Stimulated activated CD8-positive, alpha-beta memory T cell treated with anti-CD3 and anti-CD28 coated beads, Interleukin-2, amount 100 ng/mL, for 1 hour (primary cell): ENCODE measurements at places on chromosomes 11 and 22.

- no peak for DNase-seq
These were observed 30.4 kb downstream of the KCNJ4 start for GRCh38 chr22:38424525-38425080.

GRCh38 chr11:69280994-69281393 lies 13.0 kb upstream of the MYEOV start:
- DNase-seq, result no peak

- DNase-seq, result no peak
These were observed 43.4 kb downstream of the CCDC81 start for GRCh38 chr11:86418106-86418505.

GRCh38 chr11:12769834-12770345 lies 95.7 kb downstream of the TEAD1 start:
- no peak for DNase-seq

DNA sequence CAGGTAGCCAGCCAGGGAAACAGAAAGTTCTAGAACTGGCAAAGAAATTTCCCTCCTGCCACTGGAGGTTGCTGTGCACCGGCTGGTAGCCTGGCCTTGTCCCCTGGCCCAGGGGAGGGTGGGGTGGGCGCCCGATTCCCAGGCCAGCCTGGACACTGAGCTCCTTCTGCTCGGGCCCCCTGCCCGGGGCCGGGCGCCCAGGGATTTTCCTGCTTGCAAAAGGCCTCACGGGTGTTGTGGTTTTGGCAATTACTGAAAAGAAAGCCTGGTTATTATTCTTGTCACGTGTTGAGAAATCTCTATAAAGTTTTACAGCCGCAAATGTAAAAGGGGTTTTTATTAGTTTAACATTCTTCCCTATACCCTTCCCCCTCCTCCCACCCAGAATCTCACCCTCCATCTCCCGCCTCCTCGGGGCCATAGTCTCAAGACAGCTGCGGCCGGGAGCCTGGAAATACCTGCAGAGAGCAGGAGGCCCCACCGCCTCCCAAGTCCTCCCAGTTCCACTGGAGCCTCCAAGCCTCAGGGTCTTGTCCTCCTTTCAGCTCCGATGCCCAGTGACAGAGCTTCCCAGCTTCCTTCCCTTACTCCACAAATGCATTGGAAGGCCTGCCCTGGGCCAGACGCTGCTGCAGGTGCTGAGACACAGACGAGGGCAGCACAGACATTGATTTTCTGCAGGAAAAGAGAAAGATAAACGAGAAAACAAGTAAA lies 1515.6 kb downstream of the TBC1D22A start:
- DNase-seq, result no peak

GRCh38 chr11:128660947-128661346 lies 32.9 kb upstream of the FLI1 start:
- DNase-seq, result no peak

- no peak for DNase-seq
These were observed 155.4 kb upstream of the ANO5 start for GRCh38 chr11:22037505-22037904.

DNA sequence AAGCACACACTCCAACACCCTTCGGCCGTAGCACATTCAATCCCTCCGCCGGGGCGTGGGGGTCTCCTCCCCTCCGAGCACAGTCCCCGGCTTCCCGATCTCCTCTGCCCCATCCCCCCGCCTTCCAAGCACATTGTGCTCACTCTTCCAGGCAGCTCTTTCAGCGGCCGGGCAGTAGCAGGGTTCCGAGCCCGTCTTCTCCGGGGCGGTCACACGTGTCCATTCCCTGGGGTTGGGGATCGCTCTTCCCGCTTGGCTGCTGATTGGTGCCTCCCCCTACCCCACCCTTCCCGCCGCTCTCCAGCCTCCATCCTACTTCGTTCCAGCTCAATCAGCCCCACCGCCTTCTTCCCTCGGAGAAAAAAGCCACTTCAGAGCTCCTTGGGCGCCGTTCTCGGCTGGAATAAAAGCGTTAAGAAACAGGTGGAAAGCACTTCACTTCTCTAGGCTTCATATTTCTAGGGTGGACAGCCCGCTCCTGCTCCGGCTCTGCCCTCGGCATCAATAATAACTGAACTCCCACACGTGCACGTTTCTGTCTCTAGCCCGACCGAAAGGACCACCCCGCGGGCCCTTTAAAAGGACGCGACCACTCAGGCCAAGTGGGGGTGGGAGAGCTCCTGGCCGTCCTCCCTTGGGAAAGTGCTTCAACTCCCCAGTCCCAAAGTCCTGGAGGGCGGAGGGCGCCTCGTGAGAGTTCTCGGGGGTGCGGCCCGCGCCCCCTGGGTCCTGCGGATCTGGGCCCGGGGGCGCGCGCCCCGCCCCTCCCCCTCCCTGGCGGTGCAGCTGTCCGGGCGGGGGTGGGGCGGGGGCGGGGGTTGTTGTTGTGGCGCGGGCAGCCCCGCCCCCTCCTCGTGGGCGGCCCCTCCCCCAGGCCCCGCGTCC lies 464 bp upstream of the CECR2 start:
- no peak for DNase-seq

GRCh38 chr11:119478711-119479285 lies 55.8 kb upstream of the THY1 start:
- no peak for DNase-seq

GRCh38 chr22:36753120-36753802 lies 22.7 kb downstream of the IFT27 start:
- no peak for DNase-seq

DNA sequence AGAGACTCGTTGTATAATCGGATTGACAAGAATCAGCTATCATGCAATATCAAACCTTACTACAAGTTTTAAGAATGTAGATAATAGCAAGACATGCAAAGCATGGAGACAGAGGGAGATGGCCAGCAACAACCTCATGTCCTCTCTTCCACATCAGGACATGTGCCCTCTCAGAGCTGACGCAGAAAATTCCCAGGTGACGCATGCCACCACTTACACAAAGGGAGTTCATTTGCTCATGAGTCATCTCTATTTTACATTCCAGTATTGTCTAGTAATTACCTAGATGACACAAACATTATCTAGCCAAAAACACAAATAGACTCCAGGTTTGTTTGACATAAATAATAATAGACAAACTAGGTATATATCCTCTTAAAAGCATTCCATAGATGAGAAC lies 38.1 kb upstream of the OPCML start:
- no peak for DNase-seq

DNA sequence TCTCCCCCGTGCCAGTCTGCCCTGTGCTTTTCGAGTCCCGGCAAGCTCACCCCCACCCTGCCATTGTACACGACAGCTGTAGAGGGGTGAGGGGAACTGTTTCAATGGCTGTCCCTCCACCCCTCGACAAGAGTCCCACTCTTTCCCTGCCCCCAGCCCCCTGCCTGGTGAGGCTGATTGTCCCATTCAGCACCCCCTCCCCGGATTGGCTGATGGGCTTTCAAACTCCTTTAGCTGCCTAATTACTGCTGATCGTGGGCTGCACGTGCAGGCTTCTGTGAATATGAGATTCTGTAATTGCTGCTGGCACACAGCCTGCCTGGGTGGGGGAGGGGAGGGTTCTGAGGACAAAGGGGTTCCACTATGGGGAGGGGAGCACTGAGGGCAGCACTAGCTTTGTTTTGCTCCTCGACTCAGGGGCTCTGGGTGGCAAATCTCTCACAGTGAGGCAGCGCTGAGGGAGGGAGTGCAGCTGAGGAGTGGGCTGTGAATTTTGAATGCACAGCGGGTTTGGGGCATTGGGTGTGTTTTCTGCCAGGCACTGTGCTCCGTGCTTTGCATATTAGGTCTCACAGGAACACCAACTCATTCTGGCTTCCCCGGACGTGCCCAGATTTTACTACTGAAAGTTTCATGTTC lies 42.6 kb upstream of the ACCSL start:
- no peak for DNase-seq

DNA sequence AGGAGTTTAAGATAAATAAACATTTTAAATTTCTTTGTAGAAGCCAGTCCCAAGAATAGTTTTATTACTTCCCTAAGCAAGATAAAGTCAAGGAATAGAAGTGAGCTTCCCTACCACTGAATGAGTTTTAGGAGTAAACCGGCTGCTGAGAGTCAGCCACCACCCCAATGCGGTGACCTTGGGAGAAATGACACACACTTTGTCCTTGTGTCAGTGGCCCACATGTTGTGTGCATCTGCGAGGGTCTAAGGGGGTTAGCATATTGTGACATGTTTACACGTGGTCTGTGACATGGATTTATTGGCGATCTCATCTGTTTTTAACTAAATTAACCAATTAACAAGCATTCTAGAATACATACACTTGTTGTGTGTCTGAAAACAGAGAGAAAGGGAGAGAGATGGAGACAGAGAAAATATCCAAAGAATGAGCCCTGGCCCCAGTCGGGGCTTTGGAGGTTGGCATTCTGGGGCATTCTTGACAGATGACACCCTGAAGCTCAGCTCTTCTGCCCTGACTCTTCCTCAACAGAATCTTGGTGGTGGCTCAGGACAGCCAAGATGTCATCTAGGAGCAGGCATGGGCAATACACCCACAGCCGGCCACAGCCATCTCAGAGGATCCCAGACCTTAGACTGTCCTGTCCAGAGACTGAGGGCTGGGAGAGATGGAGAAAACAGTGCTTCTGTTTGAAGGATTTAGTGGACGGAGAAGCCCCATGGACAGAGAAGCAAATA lies 29.7 kb upstream of the TMPRSS4 start:
- DNase-seq, result no peak

DNA sequence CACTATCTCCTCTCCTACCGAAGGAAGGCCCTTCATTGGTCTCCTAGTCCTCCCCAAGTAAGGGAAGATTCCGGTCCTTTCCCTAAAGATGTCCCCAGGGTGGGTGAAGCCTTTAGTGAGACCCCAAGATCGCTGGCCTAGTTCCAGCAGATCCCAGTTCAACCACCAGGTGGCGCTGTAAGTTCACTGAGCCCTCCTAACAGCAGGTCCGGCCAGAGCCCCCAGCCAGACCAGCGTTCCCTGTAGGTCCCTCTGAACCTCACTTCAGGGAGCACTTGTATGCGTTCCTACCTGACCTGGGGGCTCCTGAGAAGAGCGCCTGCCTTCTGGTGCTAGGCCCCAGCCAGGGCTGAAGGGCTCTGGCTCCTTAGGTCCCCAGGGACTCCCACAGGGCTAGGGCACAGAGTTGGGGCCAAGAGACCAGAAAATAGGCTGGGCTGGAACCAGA lies 38.1 kb downstream of the LMO1 start:
- DNase-seq, result peak; percentile 41

- no peak for DNase-seq
These were observed 2.4 kb downstream of the KAT5 start for GRCh38 chr11:65714433-65714832.

DNA sequence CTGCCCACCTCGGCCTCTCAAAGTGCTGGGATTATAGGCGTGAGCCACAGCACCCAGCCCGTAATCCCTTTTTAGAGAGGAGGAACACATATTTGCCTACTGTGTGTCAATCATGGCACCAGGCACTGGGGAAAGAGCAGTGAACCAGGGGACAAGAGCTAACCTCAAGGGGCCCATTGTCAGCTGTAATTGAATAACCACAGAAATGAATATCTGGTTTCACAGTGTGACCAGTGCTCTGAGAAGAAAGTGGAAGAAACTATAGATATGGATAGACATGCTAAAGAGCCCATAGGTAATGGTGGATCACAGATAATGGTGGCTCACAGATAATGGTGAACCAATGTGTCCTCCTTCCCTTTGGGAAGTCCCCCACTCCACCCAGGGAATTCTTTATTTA lies 8.6 kb upstream of the KCTD14 start:
- no peak for DNase-seq

DNA sequence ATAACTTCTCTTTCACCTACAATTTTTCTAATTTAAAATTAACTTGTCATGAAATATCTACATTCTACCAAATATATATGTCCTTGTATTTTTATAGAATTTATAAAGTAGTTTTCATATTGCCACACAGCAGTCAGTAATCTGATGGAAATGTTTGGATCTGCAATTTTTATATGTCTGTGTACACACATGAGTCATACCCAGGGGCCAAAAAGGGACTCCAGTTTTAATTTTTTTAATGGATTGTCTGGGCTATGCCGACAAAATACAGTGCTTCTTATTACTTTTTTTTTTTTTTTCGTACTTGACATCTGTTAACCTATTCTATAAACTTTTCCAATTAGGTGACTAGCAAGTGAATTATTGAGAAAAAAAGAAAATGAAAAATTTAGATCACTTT lies 6.3 kb downstream of the GUCY1A2 start:
- DNase-seq, result no peak
